ENCODE measurements at places on chromosomes 1 and 21.

- DNase-seq = no peak
Measured at GRCh38 chr1:153922076-153922971, 448 bp downstream of the GATAD2B start.

DNA sequence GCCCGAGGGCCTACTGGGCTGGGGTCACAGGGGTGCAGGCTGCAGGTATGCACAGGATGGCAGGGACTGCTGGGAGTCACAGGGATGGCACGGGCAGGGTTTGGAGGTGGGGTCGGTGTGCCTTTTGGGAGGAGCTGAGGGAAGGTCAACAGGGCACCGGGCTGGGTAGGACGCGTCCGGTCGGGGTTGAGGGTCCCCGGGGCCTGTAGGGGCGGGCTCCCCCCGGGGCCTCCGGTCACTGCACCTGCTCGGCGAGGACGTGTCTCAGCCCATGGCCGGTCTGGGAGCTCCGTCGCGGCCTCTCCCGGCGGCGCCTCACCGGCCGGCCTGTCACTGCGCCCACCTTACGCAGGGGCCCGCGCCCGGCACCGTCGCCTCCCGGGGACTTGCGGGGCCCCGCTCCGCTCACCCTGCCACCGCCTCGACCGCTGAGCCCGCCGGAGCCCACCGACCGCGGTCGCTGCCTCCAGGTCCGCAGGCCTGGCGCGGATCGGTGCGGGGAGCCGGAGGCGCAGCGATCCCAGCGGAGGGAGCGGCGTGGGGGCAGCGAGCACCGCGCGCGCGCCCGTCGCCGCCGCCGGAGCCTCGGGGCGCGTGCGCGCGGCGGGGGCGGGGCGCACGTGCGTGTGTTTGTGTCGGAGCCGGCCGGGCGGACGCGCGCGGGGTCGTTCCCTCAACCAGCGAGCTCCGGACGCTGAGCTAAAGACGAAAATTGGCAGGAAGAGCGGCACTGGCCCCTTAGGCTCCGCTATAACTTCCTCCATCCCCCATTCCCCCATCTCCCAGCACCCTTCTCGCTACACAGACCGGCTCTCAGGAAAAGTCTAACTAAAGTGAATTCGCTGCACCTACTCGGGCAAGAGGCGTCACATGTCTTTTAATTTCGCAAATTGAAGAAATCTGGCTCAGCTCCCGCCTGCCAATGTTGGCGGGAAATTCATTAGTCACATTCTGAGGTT, at the start of gene AMIGO1:
TSS of gene AMIGO1 (minus strand) at position 552 of the 959 bp plus-strand sequence. CDS start 815 bp downstream, outside the sequence.
- no peak for DNase-seq

GRCh38 chr1:185533596-185533995, 200.6 kb upstream of the HMCN1 start:
- no peak for DNase-seq

DNA sequence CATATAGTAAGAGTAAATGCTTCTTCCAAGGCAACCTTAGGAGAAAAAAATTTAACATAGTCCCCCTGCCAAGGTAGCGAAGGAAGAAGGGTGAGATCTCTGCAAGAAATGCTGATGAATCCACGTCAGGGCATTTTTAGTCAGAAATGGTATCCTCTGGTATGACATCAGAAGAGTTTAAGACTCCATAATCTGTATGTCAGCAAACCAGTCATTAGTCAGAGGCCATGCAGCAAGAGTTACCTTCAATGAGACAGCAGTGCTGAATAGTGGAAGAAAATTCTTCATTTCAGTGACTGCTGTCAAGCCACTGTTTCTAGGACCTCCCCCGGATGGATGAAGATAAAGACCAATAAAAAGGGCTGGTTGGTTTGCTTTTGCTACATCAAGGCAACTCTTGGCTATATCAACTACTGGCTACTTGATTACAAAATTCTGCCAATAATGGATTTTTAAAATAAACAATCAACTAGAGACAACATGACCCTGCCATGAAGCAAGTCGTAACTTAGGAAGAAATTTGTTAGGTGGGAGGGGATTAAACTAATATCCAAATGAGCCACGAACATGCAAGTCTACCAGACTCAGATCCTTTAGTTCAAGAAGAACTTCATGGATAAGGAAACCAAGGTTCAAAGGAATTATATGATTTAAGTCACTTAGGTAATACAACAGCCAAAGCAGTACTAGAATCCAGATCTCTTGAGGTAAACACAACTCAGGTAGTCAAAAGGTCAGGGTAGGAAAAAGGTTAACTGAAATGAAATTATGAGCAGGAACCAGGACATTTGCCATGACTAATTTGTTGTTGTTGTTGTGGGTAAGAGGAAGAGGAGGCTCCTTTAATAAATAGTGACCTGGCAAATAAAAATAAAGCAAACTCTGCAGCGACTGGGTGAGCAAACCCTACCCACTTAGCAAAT, 25.6 kb upstream of the GUCA2A start:
- DNase-seq = no peak

DNA sequence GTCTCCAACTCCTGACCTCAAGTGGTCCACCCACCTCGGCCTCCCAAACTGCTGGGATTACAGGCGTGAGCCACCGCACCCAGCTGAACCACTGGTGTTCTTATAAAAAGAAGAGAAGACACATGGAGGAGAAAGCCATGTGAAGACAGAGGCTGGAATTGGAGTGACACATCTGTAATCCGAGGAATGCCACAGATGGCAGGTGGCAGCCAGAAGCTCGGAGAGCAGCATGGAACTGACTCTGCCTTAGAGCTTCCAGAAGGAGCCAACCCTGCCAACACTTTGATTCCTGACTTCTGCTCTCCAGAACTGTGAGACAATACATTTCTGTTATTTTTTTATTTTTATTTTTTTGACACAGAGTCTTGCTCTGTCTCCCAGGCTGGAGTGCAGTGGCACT, 59.0 kb upstream of the ATP2B4 start:
- no peak for DNase-seq

DNA sequence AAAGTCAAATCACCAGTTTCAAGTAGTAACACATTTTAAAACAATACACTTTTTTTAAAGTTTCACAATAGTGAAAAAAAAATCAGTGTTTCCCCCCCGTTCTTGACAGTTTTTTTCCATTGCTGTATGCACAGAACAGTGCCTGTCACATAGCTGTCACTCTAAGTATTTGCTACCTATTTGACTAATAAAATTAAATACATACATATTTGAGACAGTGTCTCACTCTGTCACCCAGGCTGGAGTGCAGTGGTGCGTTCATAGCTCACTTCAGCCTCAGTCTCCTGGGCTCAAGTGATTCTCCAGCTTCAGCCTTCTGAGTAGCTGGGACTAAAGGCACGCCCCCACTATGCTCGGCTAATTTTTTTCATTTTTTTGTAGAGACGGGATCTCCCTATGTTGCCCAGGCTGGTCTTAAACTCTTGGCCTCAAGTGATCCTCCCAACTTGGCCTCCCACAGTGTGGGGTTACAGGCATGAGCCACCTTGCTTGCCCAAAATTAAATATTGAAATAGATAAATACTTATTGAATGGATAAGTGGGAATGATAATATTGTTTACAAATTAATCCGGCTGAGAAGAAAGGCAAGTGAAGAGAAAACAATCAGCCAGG, 12.6 kb upstream of the RHBG start:
- DNase-seq = no peak

DNA sequence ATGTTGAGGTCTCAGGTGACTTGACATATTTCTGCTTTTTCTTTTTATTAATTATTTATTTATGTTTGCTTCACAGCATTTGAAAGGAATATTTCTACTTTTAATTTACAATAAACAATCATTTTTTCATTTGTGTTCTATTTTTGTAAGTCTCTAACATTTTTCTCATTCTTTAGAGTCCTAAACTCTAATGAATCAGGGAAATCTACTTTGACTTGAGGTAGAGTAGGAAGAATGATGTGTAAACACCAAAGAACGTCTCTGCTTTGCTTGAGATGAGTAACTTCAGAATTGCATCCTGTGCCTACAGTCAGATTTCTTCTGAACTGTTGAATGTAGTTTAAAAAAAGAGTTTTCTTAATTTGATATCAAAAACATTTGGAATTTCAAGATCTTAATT, 65.2 kb downstream of the CNST start:
- DNase-seq = peak; percentile 39

DNA sequence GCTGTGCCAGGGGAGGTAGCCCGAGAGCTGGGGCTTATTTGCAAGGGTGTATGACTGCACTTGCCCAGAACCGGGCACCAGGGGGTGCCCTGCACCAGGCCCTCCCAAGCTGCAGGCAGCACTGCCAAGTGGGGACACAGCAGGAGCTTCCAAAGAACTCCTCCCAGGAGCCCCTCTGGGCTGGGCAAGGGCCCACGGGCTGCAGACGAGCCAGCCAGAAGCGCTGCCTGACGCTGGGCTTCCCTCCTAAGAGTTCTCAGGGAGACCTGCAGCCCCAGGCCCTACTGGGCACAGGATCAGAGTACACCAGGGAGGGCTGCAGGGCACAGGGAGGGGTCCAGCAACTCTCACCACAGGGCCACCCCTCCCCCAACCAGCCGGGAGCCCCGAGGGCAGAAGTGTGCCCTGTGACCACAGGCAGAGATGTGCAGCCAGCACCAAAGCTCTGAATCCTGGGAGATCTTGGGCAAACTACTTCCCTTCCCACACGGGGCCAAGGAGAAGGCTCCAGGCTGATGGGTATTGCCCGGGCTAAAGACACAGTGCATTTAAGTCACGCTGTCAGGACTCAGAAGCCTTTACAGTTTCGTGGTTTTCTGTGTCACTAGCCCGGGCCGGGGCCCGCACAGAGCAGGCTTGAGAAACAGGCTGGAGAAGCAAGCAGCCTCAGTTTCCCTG, 63.4 kb downstream of the KCNAB2 start:
- peak; percentile 9 for DNase-seq

GRCh38 chr1:169025412-169025811, 81.1 kb upstream of the ATP1B1 start:
- no peak for DNase-seq

- DNase-seq = no peak
Measured at GRCh38 chr1:46221749-46222148, 18.6 kb downstream of the LURAP1 start.

DNA sequence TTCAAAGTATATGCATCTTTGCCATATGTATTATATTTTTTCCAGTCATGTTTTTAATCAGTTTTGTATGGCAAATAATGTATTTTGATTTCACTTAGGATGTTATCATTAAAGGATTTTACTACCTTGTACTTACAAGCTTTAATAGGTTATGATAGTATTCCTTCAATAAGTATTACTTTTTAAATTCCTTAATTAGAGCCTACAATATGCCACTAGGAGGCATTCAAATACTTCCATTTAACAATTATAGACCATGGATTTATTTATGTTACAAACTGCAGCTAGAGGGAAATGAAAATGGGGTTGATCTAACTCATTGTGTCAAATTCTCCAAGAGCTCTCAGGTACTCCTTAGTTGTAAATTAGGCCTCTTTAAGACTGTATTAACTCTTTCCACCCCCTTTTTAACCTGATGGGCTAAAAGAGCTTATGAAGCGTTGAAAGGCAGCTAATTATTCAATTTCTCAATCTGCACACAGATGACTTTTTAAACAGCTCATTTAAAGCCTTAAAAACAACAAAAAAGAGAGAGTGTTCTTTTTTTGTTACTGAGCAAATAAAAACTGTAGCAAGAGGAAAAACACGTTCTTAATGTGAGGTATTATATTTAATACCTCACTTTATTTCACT, 156.2 kb downstream of the DENND1B start:
- peak; percentile 3 for DNase-seq

- peak; percentile 63 for DNase-seq
Measured at GRCh38 chr21:27132266-27132665, 165.4 kb upstream of the ADAMTS5 start.

GRCh38 chr1:37441490-37441889, 32.9 kb upstream of the ZC3H12A start:
- no peak for DNase-seq

GRCh38 chr1:192477630-192478029, 97.9 kb upstream of the RGS1 start:
- peak; percentile 34 for DNase-seq

GRCh38 chr1:8970870-8971337, 25.2 kb downstream of the CA6 start:
- DNase-seq = no peak

- DNase-seq = no peak
Measured at GRCh38 chr1:77652268-77652667, 30.2 kb downstream of the ZZZ3 start.

- DNase-seq = no peak
Measured at GRCh38 chr1:183106166-183106565, 79.9 kb upstream of the LAMC2 start.

- no peak for DNase-seq
Measured at GRCh38 chr1:20885121-20885520, 98.0 kb upstream of the HP1BP3 start.

DNA sequence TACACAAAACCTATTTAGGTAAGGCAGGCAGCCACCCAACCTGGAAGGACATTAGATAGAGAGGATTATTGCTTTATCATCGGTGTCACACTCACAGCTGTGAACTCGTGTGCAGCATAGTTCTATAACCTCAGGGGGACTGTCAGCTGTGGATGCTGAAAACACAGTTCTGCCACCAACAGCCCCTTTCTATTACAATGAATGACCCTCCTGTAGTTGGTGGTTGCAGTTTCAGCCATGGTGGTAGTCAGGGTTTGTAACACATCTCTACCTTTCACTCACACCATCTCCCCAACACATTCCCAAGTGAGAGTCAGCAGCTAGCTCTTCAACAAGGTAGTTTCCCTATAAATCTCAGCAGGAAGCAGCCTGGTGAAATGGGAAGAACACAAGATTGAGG, 136.8 kb downstream of the ZC3H11B start:
- no peak for DNase-seq

Data from kidney glomerular epithelial cell (primary cell).